Stimulated activated CD8-positive, alpha-beta memory T cell treated with anti-CD3 and anti-CD28 coated beads, Interleukin-4, amount 100 ng/mL, for 4 hours (primary cell): ENCODE measurements at places on chromosomes 5 and 9.

GRCh38 chr5:102931085-102931725 is 176.1 kb downstream of the PAM start:
- no peak for DNase-seq

GRCh38 chr5:87403409-87403808 is 9.3 kb downstream of the CCNH start:
- DNase-seq, result no peak

DNA sequence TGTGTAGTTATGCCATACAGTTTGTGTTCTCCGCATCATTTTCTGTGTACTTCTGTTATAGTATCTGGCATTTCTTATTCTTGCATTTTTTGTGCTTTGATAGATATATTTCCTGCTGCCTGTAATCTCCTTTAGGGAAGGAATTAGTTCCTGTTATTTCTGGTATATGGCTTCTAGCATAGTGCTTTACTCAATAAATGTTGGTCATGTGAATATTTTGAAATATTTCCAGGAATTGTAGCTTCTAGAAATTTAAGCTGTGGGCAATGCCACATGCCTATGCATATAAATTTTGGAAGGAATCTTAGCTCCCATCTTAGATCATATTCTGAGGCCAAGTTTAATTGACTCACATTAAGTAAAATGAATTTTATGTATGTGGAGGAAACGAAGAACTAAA is 11.5 kb upstream of the PRRC1 start:
- DNase-seq, result no peak

GRCh38 chr9:84781458-84781857 is 111.9 kb downstream of the NTRK2 start:
- DNase-seq, result no peak

DNA sequence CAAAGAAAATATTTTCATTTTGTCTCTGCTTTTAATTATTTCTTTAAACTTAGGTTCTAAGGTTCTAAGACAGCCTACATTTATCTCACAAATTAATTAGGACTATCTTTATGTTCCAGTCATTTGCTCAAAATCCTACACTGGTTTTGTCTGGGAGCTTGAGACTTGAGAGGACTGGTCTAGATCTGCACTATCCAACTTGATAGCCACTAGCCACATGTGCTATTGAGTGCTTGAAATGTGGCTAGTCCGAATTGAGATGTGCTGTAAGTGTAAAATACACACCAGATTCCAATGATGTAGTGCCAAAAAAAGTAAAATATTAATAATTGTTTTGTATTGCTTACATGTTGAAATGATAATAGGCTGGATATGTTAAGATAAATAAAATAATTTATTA is 7.2 kb downstream of the CDC37L1 start:
- DNase-seq, result no peak

DNA sequence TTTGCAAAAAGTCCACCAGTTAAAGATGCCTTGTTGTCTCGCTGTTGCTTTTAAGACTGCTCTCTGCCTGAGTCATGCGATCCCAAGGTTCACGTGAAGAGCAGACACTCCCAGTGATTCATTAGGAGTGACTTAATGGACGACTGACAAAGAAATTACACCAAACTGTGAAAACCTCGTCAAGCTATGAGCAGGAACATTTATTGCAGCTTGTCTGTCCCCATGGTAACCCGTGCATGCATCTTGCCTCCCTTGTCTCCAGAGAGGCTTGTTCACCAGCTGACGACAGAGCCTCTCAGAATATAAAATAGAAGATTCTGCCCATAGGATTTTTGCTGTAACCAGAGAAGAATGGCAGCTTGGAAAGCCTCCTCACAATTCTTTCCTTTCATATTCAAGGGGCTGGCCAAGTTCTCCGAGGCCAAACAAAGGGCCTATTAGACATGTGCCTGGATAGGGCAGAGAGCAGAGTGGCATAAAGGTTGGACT is 352.7 kb downstream of the SPOCK1 start:
- no peak for DNase-seq

GRCh38 chr5:34676416-34676815 is 20.3 kb downstream of the RAI14 start:
- DNase-seq, result no peak

- no peak for DNase-seq
These were observed 14.1 kb downstream of the SLC25A46 start for GRCh38 chr5:110752953-110753352.

DNA sequence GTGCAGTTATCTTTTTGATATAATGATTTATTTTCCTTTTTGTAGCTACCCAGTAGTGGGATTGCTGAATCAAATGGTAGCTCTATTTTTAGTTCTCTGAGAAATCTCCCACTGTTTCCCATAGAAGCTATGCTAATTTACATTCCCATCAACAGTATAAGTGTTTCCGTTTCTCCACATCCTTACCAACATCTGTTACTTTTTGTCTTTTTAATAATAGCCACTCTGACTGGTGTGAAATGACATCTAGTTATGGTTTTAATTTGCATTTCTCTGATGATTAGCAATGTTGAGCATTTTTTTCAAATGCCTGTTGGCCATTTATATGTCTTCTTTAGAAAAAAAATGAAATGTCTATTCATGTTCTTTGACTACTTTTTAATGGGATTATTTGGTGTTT is 94.7 kb downstream of the SERINC5 start:
- DNase-seq, result no peak

DNA sequence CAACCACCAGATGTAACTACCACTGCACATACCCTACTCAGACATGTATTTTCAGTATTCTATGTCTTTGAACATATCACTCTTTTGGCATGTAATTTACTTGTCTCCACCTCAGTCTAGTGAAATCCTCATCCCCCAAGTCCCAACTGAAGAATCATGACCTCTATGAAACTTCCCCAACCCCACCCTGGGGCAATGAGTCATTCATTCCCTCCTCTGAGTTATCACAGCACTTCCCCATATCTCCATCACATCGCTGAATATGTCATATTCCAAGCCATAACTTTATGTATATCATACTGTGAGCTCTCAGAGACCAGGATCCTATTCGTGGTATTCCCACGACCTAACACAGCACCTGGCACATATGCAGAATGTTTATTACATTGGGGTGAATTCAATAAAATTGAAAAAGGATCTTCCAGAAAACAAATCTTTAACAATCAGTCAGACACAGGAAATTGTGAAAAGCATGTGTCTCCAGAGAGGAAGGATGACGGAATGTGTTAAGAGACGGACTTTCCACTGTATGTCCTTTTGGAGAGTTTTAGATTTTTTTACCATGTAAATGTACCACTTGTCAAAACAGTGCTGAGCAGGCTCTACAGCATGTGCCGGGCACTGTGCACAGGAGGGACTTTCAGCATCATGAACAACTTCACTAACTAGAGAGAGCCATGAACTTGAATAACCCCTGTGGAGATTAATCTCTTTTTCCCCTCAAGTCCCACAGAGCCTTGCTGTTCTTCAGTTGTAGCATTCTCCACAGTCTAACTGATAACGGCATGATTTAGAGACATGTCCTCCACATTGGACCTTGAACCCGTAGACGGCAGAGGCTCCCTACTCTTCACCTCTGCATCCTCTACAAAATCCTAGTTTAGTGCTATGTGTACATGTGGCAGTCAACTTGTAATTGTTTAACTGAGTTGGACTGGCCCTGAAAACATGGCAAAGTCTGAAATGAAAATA is 213.5 kb downstream of the GLIS3 start:
- DNase-seq, result no peak
